AG08396 (cell line): ENCODE measurements at places on chromosomes 12 and 14.

GRCh38 chr14:100065942-100066574, 836 bp downstream of the EVL start:
- DNase-seq, result no peak

- DNase-seq, result no peak
Measured at GRCh38 chr14:68135028-68135427, 315.4 kb downstream of the RAD51B start.

DNA sequence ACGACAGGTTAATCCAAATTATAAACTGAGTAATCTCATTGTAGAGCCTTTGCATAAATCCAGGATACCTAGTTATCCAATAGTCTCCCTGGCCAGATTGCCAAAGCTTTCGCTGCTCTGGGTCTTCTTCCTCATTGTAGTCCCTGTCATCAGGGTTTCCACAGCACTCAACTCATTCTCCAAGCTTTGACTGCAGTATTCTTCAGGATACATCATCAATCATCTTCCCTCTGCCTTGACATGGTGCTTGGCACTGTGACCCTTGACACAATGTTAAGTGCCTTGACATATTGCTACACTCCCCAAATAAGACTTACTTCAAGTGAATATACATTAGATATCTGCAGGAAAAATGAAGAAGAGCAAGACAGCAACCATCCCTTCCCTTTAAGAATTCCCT, 60.1 kb upstream of the RESF1 start:
- no peak for DNase-seq

GRCh38 chr12:123126294-123127181, 24.4 kb downstream of the PITPNM2 start:
- peak; percentile 89 for DNase-seq

GRCh38 chr12:55829967-55830600, 697 bp upstream of the DNAJC14 start:
- DNase-seq, result peak; percentile 15

DNA sequence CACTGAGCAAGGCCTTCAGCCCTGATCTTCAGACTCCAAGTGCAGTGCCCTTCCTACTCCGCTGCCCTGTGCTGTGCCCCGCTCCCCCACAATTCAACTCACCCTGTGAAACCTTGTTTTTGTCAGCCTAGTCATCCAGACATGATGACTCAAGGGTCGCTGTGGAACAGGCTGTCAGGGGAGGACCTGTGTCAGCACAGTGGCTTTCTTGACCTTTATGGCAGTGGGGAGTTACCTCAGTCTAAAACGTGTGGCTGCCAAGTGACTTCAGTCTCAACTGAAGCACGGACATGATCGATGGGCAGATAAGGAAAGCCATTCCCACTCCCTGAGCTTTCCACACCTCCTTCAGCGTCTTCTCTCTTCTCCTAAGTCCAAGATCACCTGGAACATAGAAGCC, 16.3 kb upstream of the FLVCR2 start:
- no peak for DNase-seq

DNA sequence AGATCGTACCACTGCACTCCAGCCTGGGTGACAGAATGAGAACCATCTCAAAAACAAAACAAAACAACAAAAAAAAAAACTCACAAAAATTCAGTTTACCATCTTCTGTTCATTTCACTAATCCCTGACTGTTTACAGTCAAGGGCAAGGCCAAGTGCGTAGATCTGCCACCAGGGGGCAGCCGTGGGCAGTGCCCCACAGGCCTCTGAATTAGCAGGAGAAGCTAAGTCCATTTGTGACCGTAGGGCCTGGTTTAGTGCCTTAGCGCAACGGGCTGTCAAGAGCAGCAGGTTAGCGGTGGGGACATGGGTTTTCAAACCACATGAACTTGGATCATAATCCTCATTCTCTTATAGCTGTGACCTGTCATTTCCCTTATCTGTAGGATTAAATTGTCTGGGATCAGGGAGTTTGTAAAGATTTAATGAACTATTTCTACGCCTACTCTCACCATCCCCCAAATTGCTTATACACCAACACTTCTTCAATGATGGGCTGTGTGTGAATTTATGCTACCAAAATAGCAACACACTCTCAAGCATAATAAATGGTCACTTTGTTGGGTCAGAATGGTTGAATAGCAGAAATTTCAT, 49.0 kb downstream of the KCTD10 start:
- peak; percentile 81 for DNase-seq

DNA sequence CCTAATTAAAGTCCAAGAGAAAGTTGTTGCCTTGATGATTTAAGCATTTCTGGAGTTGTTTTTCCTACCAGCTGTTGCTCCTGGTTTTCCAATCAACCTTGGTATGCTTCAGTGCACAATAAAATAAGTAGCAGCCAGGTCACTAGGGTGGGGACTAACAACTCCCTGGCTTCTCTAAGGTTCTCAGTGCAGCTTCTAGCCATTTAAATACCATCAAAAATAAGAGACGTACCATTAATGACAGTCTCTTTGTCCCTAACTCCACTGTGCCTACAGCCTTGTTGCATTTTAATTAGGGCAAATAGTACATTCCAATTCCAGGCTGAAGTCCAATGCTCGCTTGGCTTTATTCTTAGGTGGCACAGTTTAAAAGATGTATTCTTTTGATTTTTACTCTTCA, 11.8 kb downstream of the STON2 start:
- DNase-seq, result no peak

- DNase-seq, result no peak
Measured at GRCh38 chr12:116999066-116999465, 88.3 kb downstream of the FBXW8 start.

DNA sequence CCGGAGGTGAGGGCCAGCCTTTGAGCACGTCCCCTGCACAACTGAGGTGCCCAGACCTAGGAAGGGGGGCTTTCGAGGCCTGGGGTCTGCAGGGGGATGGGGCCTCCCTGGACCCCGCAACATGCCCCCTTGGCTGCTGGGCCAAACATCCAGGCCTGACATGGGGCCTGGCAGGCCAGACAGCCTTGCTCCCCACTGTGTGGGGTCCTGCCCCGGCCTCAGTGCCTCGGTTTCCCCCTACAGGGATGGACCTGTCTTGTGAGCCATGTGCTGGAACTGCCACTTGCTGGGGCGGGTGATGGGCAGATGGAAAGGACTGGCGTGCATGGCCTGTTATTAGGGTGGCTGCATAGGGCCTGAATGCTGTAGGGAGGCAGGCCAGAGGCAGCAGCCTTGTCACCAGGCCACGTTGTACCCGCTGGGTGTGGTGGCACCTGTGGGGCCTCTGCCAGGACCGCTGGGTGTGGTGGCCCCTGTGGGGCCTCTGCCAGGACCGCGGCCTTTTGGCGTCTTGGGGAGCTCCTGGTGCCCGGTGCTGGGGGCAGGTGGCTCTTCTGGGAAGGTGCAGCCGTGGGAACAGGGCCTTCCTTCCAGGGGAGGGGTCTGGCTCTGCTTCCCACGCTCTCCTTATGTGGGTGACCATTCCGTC, 20.4 kb downstream of the ASPG start:
- no peak for DNase-seq

DNA sequence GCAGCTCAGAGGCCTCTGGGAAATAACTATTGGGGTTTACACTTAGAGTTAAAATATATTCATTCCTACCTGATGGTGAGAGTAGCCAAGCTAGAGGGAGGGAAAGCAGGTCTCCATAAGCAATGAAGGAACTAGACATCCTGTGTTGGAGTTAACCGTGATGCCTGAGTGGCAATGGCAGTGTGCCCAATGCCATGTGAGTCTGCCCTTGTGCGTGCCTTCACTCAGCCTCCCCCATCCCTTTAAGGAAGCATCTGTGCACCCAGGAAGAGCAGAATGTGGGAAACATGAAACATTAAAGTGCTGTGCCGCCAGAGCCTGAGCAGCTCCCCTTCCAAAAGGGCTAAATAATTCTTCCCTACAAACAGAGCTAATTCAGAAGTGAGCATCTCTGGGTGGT, 76.3 kb downstream of the COX16 start:
- DNase-seq, result no peak

GRCh38 chr14:21525962-21526671, at the start of gene SALL2:
TSS of gene SALL2 (minus strand) at chr14:21526346. CDS start at chr14:21526127, 219 bp downstream.
- peak; percentile 58 for DNase-seq

GRCh38 chr12:123854918-123855317, 92.8 kb downstream of the DNAH10 start:
- no peak for DNase-seq

DNA sequence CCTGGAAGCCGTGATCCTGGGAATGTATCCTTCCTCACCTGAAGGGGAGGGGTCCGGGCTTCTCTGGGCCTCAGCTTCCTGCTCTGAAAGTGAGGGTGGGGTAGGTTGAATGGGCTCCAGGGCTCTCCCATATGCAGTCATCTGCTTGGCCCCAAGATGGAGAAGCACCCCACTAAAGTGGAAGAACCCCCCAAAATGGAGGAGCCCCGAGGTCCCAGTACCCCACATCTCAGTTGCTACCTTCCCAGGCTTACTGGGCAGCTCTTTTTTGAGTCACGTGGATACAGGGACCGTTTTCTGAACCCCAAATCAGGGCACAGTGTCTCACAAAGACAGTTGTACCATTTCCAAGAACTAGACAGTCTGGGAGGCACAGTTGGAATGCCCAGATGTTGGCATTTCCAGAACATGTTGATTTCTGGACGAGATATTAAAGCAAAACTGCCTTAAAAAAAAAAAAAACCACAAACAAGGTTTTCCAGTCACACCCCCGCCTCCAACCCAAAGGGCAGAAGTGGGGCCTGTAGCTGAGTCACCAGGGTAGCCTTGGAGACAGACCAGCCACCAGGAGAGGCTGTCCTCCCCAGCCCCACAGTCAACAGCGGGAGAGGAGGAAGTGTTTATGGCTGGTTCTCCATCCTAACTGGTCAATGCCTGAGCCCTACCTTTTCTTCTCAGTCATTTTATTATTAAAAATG, 12.1 kb downstream of the VASH1 start:
- peak; percentile 88 for DNase-seq

- DNase-seq, result no peak
Measured at GRCh38 chr14:80535171-80535570, 323.9 kb upstream of the DIO2 start.

GRCh38 chr12:32419520-32419960, 20.2 kb downstream of the FGD4 start:
- no peak for DNase-seq

GRCh38 chr12:105331805-105332251, 1.3 kb downstream of the C12orf75 start:
- no peak for DNase-seq

DNA sequence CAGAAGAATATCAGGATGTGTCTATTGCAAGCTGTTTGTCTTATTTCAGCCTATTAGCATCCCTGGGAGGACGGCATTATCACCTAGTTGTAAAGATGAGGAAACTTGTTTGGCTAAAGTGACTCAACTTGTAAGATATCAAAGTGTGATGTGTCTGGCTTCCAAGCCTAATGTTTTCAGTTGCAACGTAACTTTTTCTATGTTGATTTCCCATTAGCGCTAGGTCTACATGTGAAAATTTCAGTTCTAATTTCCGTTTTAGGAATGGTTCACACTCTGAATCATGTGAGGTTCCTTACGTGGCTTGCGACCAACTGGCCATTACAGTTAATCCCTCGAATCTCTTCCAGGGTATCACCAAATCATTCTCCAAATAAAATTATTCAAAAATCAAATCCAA, 58.0 kb downstream of the LLPH start:
- no peak for DNase-seq

DNA sequence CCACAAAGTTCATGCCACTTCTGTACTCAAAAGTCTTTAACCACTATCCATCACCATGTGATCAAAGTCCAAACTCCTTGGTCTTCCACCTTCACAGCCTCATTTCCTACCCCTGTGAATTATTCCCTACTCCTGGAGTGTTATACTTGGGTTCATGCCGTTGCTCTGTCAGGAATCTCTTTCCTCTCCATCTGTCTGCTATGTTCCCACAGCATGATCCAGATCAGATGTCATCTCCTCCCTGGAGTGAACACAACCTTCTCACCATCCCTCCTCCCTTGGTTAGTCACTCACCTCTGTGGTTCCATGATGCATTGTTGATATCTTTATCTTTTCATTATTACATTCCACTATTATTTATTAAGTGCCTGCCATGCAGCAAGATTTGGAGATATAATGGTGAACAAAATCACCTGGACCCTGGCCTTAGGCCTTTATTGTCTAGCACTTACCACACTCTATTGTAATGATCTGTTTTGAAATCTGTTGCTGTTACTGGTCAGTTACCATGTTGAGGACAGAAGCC, 22.4 kb downstream of the LACRT start:
- no peak for DNase-seq

- DNase-seq, result peak; percentile 54
Measured at GRCh38 chr12:57603815-57604453, 690 bp upstream of the DTX3 start.

- DNase-seq, result no peak
Measured at GRCh38 chr14:100106250-100107112, 41.3 kb downstream of the EVL start.

DNA sequence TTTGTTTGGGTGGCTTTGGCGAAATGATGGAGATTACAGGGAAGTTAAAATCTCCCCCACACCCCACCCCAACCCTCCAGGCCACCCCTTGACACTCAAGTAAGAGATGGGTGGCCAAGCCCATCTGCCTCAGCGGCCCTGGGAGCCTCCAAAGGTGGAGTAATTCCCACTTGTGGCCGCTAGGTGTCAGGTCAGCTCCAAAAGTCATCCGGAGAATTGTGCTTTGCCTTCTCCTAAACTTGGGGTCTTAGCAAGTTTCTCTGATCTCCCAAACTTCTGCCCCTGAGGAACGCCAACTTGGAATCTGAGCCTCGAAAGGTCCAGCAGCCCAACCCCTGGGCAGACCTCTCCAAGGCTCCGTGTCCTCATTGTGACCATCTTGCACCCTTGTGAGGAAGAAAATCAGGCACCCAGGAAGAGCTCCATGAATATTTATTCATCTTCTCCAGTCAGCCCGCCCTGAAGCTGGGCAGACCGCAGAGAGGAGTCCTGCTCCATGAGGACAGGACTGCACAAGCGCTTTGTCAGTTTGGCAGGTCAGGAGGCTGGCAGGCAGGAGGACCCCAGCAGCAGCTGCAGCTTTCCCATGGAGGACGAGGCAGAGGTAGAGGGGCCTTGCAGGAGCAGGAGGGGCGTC, 46.7 kb downstream of the LRRC74A start:
- peak; percentile 78 for DNase-seq

- no peak for DNase-seq
Measured at GRCh38 chr12:101256266-101256665, 23.6 kb upstream of the UTP20 start.

- no peak for DNase-seq
Measured at GRCh38 chr12:68648179-68648578, 37.5 kb downstream of the RAP1B start.

DNA sequence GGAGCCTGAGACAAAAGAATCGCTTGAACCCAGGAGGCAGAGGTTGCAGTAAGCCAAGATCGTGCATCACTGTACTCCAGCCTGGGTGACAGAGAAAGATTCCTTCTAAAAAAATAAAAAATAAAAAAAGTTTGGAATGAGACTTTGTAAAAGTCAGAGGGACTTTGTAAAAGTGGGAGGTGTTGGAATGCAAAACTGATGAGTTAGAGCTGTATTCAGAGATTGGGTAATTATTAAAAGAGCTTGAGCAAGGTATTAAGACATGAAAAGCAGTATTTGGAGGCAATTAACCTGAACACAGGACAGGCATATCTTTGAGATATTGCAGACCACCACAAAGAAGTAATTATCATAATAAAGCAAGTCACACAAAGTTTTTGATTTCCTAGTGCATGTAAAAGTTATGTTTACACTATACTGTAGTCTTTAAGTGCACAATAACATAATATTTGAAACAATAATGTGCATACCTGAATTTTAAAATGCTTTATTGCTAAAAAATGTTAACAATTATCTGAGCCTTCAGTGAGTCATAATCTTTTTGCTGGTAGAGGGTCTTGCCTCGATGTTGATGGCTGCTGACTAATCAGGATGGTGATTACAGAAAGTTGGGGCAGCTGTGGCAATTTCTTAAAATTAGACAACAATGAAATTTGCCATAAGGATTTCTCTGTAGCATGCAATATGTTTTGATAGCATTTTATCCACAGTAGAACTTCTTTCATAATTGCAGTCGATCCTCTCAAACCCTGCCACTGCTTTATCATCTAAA, 33.1 kb downstream of the PHLDA1 start:
- DNase-seq, result no peak
